HFF-Myc (cell line): ENCODE measurements at places on chromosomes 11 and 22.

GRCh38 chr11:63937713-63938478 lies 906 bp upstream of the NAA40 start:
- no peak for DNase-seq

DNA sequence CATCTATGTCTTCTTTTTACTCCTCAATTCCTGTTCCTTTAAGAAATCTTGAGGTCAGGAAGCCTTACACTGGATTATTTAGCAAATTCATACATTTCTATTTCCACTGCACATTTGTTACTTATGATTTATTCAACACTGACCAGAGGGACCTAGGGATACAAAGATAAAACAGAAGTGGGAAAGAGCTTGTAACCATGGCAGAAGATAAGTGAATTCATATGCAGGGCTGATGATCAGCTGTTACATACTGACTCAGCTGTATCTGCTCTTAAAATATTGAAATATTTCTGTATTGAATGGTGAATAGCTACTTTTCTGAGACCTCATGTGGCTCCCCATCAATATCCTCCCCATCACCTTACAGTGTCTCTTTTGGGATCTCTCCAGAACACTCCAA lies 25.2 kb downstream of the HORMAD2 start:
- DNase-seq, result no peak

GRCh38 chr11:15774388-15774939 lies 581.9 kb downstream of the SOX6 start:
- DNase-seq, result no peak

GRCh38 chr22:46483353-46483752 lies 54.1 kb downstream of the CELSR1 start:
- no peak for DNase-seq

GRCh38 chr11:94543695-94544645 lies at the start of gene FUT4:
Gene FUT4 (plus strand): TSS chr11:94543921. CDS start chr11:94544134, 213 bp downstream.
- DNase-seq, result no peak

DNA sequence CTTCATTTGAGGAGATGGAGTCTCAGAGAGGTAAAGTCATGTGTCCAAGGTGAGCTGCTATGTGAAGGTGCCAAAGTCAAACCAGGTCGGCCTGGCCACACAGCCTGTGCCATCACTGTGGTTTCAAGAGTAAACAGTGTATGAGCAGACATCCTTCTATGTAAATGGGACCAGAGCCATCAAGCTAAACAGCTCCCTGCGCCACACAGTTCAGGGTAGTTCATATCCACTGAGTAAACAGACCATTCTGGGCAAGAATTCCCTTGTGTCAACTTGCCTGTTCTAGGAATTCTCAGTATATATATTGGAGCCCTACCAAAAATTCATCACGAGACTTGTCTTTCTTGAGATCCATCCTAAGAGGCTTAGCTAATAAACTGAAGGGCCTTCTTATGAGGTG lies 77.5 kb downstream of the AMOTL1 start:
- DNase-seq, result no peak

GRCh38 chr22:44482776-44483175 lies 15.3 kb downstream of the RTL6 start:
- no peak for DNase-seq

GRCh38 chr22:37427711-37428635 lies 694 bp upstream of the ELFN2 start:
- DNase-seq, result no peak

GRCh38 chr11:38411149-38411548 lies 1813.1 kb upstream of the RAG2 start:
- no peak for DNase-seq

DNA sequence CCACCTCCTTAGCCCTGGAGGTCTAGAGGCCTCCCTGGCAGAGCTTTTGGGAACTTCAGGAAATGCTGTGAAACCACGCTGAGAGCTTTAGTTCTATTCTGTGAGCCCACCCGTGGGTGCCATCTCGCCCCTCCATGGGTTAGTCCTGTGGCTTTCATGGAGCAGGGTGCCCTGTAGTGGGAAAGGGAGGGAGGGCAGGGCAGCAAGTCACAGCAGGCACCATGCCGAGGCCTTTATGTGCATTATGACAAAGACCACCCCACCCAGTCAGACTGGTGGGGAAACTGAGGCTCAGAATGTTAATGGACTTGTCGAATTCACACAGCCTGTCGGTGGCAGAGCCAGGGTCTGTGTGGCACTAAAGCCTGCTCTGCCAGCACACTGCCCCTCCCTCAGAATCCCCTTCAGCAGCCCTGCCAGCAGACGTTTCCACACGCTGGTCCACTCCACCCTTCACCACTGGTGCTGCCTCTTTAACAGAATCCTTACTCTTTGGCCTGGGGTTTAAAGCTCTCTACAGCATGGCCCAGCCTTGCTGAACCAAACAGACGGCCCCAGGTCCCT lies 13.4 kb downstream of the TMPRSS13 start:
- DNase-seq, result no peak

DNA sequence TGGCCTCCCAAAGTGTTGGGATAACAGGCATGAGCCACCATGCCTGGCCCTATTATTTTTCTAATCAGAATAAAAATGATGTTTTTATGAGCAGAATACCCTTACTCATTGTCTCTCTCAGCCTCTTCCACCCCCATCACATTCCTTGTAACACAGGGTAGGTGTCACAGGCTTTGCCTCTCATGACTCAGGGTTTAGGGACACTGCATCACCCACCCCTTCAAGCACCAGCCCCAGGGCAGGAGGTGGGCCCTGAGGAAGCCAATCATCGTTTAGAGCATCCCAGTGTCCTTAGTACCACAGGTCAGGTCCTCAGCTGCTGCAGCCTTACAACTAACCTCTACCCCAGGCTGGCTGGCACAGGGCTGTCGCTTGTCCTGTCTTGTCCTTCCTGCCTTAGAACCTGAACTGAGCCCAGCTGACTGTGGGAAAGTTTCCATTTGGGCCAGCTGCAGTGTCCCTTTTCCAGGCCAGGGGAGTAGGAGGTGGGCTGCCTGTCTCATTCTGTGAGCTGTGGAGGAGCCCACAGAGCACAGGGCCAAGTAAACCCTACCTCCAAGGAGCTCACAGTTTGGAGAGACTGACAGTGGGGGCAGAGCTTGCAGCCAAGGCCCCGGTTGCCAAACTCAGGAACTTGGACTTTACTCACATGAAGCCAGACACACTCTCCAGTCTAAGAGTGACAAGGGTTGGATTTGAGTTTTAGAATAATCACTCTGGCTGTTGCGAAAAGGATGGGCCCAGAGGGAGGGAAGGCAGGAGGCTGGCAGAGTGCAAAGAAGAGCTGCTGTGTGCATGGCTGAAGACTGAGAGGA lies 19.5 kb upstream of the UVRAG start:
- no peak for DNase-seq

GRCh38 chr11:103035791-103036434 lies 56.0 kb downstream of the DCUN1D5 start:
- DNase-seq, result peak; percentile 86

GRCh38 chr11:82988936-82989627 lies 82.6 kb downstream of the RAB30 start:
- no peak for DNase-seq

DNA sequence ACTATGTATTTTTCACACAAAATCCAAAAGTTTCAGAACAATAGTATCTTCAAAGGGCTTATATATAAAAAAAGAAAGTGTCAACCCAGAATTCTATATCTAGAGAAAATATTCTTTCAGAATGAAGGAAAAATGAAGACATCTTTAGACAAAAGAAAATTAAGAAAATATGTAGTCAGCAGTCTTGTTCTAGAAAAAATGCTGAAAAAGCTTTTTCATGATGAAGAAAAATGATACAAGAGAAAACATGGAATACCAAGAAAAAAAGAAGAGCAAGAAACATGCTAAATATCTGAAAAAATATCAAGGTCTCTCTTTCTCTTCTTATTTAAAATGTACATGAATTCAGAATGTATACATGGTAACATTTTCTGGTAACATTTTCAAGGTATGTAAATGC lies 816.8 kb upstream of the FAT3 start:
- DNase-seq, result no peak

GRCh38 chr22:41891407-41891806 lies 23.5 kb downstream of the SHISA8 start:
- DNase-seq, result no peak

DNA sequence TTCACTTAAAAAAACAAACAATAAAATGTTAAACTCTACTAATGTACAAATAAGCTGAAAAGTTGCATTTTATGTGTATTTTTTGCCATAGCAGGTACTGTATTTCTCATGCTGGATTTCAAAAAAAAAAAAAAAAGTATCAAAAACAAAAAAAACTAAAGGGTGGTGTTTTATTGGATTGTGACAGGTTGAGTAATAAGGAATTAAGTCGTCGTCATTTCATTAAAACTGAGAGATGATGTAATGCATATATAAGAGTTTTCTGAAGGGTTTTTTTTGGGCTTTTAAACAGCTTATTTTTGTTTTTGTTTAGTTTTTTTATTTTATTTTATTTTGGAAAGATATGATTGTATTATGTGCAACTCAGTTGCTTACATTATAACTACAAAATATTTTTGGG lies 10.9 kb upstream of the ADSL start:
- DNase-seq, result no peak

GRCh38 chr11:70147668-70148067 lies 55.4 kb upstream of the FADD start:
- no peak for DNase-seq

DNA sequence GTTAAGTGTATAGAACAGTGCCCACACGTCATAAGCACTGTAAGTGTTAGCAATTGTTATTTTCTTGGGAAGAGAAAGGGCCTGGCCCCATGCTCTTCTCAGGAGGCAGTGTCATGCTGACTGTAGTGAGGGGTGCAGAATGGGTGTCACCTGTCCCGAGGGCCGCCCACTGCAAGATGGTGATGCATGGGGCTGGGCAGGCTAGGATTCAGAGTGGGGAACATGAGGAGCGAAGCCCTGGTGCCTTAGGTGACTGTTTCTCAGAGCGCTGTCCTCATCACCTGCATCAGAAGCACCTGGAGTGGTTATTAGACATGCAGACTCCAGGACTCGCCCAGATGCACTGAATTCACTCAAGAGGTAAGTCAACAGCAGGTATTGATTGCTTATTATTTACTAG lies 101.0 kb upstream of the PARVA start:
- no peak for DNase-seq

DNA sequence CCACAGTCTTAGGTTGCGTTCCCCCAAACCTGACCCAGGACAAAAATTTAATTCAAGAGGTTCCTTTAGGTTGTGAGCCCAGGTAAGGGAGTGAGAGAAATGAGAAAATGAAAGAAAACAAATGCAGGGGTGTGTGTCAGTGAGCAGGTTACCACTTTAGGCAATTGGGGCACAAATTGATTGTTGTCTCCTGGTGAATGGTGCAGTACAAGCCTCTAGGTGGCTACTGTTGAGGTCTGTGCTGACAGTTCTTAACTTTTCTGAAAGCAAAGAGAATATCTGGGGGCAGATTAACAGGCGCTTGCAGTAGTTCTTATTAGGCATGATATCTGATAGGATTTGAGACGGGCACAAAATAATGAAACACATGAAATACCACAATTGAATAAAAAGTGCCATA lies 894.6 kb downstream of the FAM181B start:
- no peak for DNase-seq

GRCh38 chr22:24455751-24456426 lies 28.5 kb downstream of the ADORA2A start:
- DNase-seq, result no peak

DNA sequence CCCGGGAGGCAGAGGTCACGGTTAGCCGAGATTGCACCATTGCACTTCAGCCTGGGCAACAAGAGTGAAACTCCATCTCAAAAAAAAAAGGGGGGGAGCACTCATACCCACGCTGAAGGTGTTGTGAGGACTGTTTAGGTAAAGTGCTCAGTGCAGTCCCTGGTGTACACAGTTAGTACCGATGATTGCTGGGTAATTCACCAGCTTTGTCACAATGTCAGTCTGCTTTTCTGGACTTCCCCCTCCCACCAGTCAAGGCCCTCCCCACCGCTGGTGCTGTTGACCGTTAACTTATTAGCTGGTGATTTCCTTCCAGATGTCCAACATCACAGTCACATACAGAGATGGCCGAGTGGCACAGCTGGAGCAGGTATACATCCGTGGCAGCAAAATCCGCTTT lies 11.9 kb downstream of the SNRPD3 start:
- no peak for DNase-seq

DNA sequence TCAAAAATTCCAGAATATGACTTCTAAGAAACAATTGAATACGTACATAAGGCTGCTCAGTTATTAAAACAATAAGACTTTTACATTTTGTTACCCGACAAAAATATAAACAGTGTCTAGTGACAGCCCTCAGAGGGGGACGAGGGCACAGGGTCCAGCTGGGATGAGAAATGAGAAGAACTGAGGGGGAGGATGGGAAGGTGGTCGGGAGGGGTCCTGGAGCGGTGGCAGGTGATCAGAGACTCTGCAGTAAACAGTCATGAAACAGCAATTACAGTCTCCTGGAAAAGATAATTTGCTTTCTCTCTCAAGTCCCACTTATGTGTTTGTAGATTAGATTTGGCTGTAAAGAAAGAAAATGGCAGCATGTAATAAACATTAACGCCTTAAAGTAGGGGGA lies 56.0 kb downstream of the PACSIN2 start:
- no peak for DNase-seq

DNA sequence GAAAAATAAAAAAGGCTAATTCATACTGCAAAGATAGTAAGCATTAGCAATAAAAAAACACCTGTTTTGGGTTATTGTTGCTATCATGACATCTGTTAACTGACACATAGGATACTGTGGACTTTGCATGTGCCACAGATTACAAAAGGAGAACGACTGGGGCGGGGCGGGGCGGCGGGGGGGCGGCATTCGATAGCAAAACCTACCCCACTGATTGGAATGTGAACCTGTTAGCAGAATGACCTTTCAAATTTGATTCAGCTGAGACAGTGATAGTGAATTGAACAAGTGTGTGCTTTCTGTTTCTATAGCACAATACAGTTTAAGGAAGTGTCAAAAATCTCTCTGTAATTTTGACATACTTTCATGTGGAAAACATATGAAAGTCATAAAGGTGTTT lies 14.9 kb downstream of the MMP20 start:
- no peak for DNase-seq

DNA sequence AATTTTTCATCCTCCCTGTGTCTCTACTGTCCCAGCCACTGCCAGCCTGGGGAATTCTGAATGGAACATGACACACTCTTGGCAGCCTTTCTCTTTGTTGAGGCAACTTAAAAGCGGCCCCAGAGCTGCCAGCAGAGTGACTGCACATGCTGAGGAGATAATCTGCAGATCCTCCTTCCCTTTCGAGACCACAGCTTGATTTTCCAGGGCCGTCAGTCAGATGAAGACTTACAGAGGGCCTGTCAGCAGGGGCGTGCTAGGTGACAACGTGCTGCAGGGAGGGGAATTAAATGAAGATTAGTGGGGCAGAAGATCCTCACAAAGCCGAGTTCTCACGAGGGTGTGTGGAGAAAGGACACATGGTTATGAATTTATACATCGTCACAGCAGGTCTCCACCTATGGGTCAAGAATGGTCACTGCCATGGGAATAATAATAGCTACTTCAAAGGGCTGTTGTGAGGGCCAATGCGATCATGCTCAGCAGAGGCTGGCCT lies 193.5 kb upstream of the PITPNB start:
- DNase-seq, result peak; percentile 43

- no peak for DNase-seq
Observed at GRCh38 chr11:128939591-128939990, 3.1 kb downstream of the TP53AIP1 start.

- DNase-seq, result no peak
Observed at GRCh38 chr11:8318536-8318935, 54.9 kb upstream of the LMO1 start.
